ENCODE measurements at places on chromosomes 1 and 21. TPM values are rescaled to one million over a fixed set of nuclear protein-coding genes. Genes with fewer than 3 reads are reported as not detected.
A peak's percentile ranks its signal among the peaks of the same experiment; 100 is the strongest.

Gene SUSD4
- total RNA-seq: 18.1 TPM

Gene CD52
- not detected for total RNA-seq

Gene NAV1
- 11.5 TPM for total RNA-seq

Gene TCHHL1
- total RNA-seq: not detected

Gene FGR
- 5.4 TPM for total RNA-seq

DNA sequence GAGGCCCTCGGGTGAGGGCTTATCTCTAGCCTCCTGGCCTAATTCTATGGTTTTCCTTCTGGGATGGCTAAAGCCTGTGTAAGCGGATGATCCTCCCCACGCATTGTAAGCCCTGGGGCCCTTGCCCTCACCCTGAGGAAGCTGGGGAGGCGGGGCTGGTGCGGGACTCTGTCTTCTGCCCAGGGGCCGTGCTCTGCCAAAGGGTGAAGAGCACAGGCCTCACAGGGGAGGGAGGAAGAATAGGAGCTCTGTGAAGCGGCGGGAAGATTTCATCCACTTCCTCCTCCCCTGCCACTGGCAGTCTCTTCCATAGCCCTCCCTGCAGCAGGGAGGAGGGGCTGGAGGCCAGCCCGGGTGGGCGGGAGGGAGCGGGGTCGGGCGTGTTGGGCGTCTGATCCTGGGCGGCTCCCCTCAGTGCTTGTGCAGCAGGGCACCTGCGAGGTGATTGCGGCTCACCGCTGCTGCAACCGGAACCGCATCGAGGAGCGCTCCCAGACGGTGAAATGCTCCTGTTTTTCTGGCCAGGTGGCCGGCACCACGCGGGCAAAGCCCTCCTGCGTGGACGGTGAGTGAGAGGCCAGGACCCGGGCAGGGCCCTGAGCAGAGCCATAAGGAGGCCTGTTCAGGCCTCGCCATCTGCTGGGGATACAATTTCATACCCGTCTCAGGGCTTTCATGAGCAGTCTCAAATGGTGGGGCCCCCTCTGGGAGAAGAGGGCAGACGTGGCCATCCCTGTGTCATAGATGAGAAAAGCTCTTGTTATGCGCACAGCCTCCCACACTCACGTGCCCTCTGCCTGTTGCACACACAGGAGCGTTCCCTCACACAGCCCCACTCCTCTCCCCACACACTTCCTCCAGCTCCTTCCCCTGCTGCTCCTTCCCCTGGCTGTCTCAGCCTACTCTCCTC, 7.7 kb upstream of the PPM1J start:
- H3K4me3 ChIP-seq: no peak overlapping the region
- peaks cover 14% of the 10 kb centered on the region for H3K4me1 ChIP-seq
- no peak for DNase-seq
- no peaks in the 10 kb centered on the region for H3K27me3 ChIP-seq

GRCh38 chr1:158124034-158124433, 56.7 kb upstream of the CD1D start:
- H3K27ac ChIP-seq: peak overlapping the region; percentile 47
- H3K27me3 ChIP-seq: no peaks in the 10 kb centered on the region
- H3K4me1 ChIP-seq: peaks cover 16% of the 10 kb centered on the region
- H3K36me3 ChIP-seq: no peaks in the 10 kb centered on the region

DNA sequence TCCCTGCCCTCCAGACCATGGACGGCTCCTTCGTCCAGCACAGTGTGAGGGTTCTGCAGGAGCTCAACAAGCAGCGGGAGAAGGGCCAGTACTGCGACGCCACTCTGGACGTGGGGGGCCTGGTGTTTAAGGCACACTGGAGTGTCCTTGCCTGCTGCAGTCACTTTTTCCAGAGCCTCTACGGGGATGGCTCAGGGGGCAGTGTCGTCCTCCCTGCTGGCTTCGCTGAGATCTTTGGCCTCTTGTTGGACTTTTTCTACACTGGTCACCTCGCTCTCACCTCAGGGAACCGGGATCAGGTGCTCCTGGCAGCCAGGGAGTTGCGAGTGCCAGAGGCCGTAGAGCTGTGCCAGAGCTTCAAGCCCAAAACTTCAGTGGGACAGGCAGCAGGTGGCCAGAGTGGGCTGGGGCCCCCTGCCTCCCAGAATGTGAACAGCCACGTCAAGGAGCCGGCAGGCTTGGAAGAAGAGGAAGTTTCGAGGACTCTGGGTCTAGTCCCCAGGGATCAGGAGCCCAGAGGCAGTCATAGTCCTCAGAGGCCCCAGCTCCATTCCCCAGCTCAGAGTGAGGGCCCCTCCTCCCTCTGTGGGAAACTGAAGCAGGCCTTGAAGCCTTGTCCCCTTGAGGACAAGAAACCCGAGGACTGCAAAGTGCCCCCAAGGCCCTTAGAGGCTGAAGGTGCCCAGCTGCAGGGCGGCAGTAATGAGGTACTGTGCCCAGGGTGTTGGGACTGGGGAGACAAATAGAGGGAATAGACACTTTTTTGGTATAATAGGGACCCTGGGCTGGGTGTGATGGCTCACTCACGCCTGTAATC, 1.0 kb downstream of the ZBTB48 start:
- peak; percentile 73 for DNase-seq
- no peaks in the 10 kb centered on the region for H3K36me3 ChIP-seq
- H3K27me3 ChIP-seq: no peaks in the 10 kb centered on the region
- H3K4me1 ChIP-seq: peaks cover 38% of the 10 kb centered on the region
- peak overlapping the region; percentile 96 for H3K4me3 ChIP-seq
- H3K27ac ChIP-seq: peak overlapping the region; percentile 94

GRCh38 chr21:36156815-36157670, at the start of gene DOP1B:
DOP1B (plus strand) TSS chr21:36156824; CDS start chr21:36164734, 7,910 bp downstream.
- peaks cover 13% of the 10 kb centered on the region for H3K4me1 ChIP-seq
- no peak for DNase-seq
- H3K36me3 ChIP-seq: no peaks in the 10 kb centered on the region
- H3K27ac ChIP-seq: peak within 1 kb of the TSS; percentile 89
- H3K27me3 ChIP-seq: no peaks in the 10 kb centered on the region
- H3K4me3 ChIP-seq: peak within 1 kb of the TSS; percentile 96

All from body of pancreas (tissue), 4 donors.